Neural crest cell (in vitro differentiated cells): ENCODE measurements at places on chromosomes 4 and X.

DNA sequence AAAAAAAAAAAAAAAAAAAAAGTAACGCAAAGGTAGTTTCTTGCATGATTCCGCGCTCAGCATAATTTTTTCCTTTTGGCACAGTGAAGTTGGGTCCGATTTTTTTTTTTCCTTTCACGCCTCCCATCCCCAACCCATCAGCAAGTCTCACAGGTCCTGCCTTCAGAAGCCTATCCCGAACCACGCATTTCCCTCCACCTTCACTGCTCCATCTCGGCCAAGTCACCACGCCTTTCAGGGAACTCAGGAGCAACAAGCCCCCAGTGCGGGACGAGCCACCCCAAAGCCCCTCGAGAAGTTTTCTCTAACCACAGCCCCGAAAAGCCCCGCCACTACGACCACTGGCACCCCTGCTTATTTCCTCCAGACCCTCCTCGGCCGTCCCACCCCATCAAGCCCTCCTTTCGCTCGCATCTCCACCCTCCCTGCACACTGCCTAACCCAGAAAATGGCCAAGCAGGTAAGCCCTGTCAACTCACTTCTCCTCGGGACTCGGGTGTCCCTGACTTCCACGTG lies 1.0 kb downstream of the SLBP start:
- no peak for DNase-seq

DNA sequence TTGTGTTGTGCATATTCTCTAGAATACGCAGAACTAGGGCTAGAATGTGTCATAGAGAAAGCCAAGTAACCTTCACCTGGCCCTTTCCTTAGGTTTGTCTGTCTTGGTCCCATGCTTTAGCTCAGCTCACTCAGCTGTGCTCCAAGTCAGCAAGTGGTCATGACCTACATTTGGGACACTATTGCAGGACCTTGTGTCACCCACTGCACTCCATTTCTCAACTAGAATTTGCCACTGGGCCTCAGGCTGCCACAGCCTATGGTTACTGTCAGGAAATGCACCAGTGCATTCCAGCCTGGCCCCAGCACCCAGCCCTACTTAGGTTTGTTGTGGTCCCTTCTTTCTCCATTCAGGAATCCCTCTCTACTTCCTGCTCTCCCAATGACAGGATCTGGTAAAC lies 7.7 kb upstream of the FGG start:
- no peak for DNase-seq

- DNase-seq = no peak
Measured at GRCh38 chrX:37454537-37455285, 105.5 kb downstream of the PRRG1 start.

- DNase-seq = no peak
Measured at GRCh38 chrX:102832661-102833060, 104.4 kb upstream of the RAB40AL start.

- DNase-seq = no peak
Measured at GRCh38 chrX:37350034-37350365, 836 bp downstream of the PRRG1 start.

GRCh38 chr4:103076747-103077347 lies at the start of gene SLC9B2:
TSS of gene SLC9B2 (minus strand) at chr4:103076761. CDS start at chr4:103067550, 9,211 bp downstream.
- DNase-seq = no peak

DNA sequence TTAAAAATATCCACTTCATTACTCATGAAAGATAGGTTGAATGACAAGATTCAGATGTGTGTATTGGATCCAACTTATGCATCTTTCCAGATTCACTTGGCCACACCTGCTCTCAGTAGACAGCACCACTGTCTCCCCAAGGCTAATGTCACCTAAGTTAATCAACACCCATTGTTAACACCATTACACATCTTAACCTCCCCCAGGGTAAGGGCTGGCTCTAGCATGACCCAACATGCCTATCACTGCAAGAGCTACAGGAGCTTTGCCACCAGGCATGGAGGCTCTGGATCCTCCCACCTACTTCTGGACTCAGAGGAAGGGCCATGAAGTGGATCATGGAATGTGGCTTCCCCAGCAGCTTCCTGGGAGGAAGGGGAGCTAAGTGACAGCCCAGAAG lies 32.8 kb upstream of the LSM6 start:
- DNase-seq = no peak

DNA sequence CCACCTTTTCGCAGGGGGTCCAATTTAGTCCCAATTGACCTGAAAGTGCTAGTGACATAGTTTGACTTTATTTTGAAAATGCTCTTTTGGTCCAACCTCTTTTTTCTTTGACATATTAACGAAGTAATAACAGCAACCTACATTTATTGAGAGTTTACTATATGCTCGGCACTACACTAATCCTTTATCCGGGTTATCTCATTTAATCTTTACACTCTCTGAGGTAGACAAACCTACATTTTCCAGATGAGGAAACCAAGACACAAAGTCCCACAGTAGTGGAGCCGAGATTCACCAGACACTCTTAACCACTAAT lies 307 bp upstream of the ATRX start:
- DNase-seq = no peak

- DNase-seq = no peak
Measured at GRCh38 chr4:139668036-139668435, 2.4 kb downstream of the MGST2 start.
